ENCODE measurements at places on chromosomes 4 and X.
A peak's percentile ranks its signal among the peaks of the same experiment; 100 is the strongest.

DNA sequence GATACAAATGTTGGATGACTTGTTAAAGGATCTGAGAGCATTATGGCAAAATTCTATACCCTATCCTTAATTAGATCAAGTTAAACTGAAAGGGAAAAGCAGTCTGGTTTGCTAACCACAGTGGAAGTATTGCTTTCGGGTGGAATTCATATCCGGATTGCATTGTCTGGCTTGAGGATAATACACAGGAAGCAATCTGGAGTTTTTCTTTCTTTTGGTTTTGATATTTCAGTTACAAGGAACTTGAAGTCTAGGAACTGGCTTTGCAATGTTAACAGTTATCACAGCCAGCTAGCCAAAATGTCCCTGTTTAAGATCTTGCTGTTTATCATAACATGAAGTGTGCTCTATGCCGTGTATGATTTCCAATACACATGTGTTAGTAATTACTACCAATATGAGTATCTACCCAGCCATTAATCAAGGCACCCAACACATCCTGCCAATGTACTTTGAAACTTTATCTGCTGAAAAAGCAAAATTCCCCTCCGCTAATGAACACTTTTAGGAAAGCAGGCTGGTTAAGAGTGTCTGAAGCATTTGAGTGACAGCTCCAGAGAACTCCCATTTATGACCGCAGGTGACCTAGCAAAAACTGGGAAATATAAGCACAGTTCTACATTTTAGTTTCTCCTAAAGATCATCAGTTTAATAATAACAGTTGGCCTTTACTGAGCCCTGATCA, 146.4 kb downstream of the PALLD start:
- DNase-seq, result no peak
- H3K27me3 ChIP-seq, result peaks cover 21% of the 10 kb centered on the region
- H3K27ac ChIP-seq, result no peak overlapping the region
- no peaks in the 10 kb centered on the region for H3K36me3 ChIP-seq
- no peak overlapping the region for H3K4me3 ChIP-seq

DNA sequence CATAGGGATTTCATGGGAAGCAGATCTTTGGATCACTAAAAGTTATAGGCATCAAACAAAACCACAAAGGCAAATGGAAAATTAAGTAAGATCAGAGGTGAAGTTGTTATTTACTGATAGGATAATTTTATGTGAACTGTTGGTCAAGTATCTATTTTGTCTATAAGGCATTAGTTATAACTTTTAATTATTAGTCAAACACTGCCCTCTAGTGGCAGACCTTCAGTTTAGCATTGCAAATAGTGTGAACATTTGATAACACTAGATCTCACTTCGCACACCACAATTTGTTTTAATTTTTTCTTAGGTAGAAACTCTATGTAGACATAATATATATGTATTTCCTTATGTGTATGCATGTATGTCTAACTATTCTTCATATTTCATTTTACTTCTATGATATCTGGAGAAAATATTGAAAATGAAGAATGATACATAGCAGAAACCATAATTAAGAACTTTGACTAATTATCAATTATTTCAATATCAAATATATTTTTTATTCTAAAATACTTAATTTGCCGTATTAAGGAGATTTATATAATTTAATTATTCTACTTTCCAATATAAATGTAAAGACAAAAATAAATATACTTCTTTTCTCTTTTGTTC, 214.5 kb upstream of the TACR3 start:
- H3K4me3 ChIP-seq, result no peak overlapping the region
- no peaks in the 10 kb centered on the region for H3K36me3 ChIP-seq
- no peak overlapping the region for H3K27ac ChIP-seq
- no peak for DNase-seq

- no peaks in the 10 kb centered on the region for H3K27me3 ChIP-seq
- no peak overlapping the region for H3K4me3 ChIP-seq
- H3K4me1 ChIP-seq, result no peaks in the 10 kb centered on the region
Observed at GRCh38 chr4:182307746-182308145, 64.5 kb downstream of the TENM3 start.

- no peaks in the 10 kb centered on the region for H3K4me1 ChIP-seq
- no peaks in the 10 kb centered on the region for H3K36me3 ChIP-seq
- no peak overlapping the region for H3K4me3 ChIP-seq
- peaks cover 31% of the 10 kb centered on the region for H3K27me3 ChIP-seq
Observed at GRCh38 chrX:132559101-132559500, 70.3 kb upstream of the MBNL3 start.

DNA sequence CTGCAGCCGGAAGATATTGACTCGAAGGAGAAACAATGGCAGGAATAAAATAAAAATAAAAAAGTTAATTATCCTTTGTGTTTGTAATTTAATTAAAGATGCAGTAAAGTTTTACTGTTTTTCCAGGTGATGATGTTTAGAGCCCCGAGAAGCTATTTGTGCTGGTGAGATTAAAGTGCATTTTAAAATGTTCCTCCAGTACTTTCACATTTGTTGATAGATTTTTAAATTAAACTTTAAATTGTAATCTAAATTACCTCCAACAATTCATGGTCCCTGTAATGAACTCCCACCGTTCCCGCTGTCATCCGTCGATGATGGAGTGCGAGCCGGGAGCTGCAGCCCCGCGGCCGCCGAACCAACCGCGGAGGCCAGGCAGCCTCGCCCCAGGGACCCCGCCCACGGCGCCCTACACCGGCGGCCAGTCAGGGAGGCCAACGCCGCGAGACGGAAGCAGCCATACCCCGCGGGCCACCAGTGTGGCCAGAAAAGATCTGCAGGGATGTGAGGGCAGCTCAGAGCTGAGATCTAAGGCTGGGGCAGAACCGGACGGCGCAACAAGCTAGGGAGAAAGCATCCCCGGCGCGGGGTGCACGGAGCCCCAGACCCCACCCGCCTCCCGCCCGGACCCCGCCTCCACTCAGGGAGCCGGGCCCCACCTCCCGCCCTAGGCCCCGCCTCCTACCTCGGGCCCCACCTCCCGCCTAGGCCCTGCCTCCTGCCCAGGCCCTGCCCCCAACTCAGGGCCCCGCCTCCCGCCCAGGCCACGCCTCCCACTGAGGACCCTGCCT, 104.0 kb downstream of the FAM53A start:
- H3K27me3 ChIP-seq, result no peaks in the 10 kb centered on the region
- peaks cover 4% of the 10 kb centered on the region for H3K4me1 ChIP-seq
- no peak overlapping the region for H3K27ac ChIP-seq
- H3K4me3 ChIP-seq, result peak overlapping the region; percentile 58
- peak; percentile 95 for DNase-seq

GRCh38 chr4:130393642-130394041, 1297.7 kb downstream of the C4orf33 start:
- H3K4me1 ChIP-seq, result no peaks in the 10 kb centered on the region
- no peaks in the 10 kb centered on the region for H3K36me3 ChIP-seq
- no peak for DNase-seq
- no peaks in the 10 kb centered on the region for H3K27me3 ChIP-seq
- H3K27ac ChIP-seq, result no peak overlapping the region

- H3K36me3 ChIP-seq, result peaks cover 5% of the 10 kb centered on the region
- H3K27ac ChIP-seq, result no peak overlapping the region
- no peak overlapping the region for H3K4me3 ChIP-seq
- no peak for DNase-seq
- no peaks in the 10 kb centered on the region for H3K27me3 ChIP-seq
Observed at GRCh38 chr4:161249779-161250440, 913.9 kb downstream of the FSTL5 start.

GRCh38 chr4:109699553-109700225, 3.6 kb downstream of the CASP6 start:
- H3K27ac ChIP-seq, result no peak overlapping the region
- peaks cover 22% of the 10 kb centered on the region for H3K4me1 ChIP-seq
- H3K4me3 ChIP-seq, result no peak overlapping the region
- DNase-seq, result no peak
- H3K27me3 ChIP-seq, result no peaks in the 10 kb centered on the region
- no peaks in the 10 kb centered on the region for H3K36me3 ChIP-seq

GRCh38 chr4:16183604-16184003, 42.7 kb downstream of the TAPT1 start:
- no peak for DNase-seq
- H3K27ac ChIP-seq, result no peak overlapping the region
- H3K4me3 ChIP-seq, result no peak overlapping the region
- H3K27me3 ChIP-seq, result no peaks in the 10 kb centered on the region
- no peaks in the 10 kb centered on the region for H3K4me1 ChIP-seq
- no peaks in the 10 kb centered on the region for H3K36me3 ChIP-seq

GRCh38 chr4:114026447-114026846, 47.0 kb upstream of the ARSJ start:
- H3K27ac ChIP-seq, result no peak overlapping the region
- H3K36me3 ChIP-seq, result no peaks in the 10 kb centered on the region
- DNase-seq, result no peak
- no peak overlapping the region for H3K4me3 ChIP-seq
- no peaks in the 10 kb centered on the region for H3K4me1 ChIP-seq
- H3K27me3 ChIP-seq, result no peaks in the 10 kb centered on the region

DNA sequence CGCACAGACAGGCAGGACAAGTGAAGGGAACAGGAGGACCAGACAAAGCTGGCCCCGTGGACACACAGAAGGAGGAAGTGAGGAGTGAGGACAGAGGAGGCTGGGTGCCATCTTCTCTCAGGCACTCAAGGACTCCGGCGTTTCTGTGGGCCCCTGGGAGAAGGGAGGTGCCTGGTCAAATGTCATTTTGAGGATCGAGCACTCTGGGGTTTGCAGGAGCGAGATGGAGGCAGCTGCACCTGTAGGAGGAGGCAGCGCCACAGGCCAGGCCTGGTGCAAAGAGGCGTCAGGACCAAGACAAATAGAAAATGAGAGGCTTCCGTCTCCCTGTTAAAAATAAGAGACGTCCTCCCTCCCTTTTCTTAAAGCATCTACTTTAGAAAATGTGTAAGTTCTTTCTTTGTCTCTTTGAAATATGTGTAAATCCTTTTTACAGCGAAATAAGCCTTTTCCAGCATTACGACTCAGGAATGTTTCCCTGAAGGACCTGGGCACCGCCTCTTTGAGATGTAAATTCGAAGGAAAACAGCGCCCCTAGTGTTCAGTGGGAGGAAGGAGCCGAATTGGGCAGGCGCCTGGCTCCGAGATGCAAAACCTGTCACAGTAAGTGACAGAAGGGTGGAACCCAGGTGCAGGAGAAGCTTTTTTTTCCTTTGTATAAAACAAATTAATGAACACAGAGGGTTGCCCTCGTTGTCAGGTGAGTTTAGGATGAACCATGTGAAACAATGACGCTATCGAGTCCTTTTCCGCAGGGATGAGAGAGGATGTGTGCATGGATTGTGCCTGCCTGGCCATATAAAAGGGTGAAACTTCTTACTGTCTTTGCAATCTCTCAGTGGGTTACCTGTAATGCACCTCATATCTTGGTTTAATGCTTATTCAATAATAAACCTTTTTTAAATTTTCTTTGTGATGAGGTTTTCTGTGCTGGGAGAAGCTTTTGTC, 1.4 kb upstream of the C4orf50 start:
- H3K27ac ChIP-seq, result no peak overlapping the region
- H3K4me3 ChIP-seq, result no peak overlapping the region
- no peaks in the 10 kb centered on the region for H3K27me3 ChIP-seq
- peaks cover 4% of the 10 kb centered on the region for H3K4me1 ChIP-seq
- peak; percentile 47 for DNase-seq

DNA sequence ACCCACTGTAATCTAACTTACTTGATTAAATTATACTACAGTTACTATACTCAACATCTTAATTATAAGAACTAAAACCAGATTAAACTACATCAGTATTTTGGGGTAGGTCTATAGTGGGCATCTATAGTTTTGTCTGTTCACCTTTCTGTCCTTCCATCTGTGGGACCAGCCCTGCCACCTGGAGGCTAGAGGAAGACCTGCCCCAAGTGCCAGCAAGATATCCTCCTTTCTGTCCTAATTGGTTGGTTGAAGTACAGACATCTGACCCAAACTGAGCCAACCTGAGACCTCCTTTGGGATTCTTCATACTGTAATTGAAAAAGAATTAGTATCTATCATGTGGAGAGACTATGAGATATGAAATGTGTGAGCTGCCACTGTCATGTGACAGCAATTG, 172.2 kb upstream of the TLL1 start:
- H3K27me3 ChIP-seq, result no peaks in the 10 kb centered on the region
- H3K4me1 ChIP-seq, result no peaks in the 10 kb centered on the region
- no peak overlapping the region for H3K27ac ChIP-seq
- DNase-seq, result no peak
- H3K4me3 ChIP-seq, result no peak overlapping the region
- H3K36me3 ChIP-seq, result no peaks in the 10 kb centered on the region

GRCh38 chr4:18961879-18962278, 940.3 kb upstream of the LCORL start:
- peaks cover 6% of the 10 kb centered on the region for H3K36me3 ChIP-seq
- DNase-seq, result no peak
- no peaks in the 10 kb centered on the region for H3K27me3 ChIP-seq
- no peak overlapping the region for H3K4me3 ChIP-seq

DNA sequence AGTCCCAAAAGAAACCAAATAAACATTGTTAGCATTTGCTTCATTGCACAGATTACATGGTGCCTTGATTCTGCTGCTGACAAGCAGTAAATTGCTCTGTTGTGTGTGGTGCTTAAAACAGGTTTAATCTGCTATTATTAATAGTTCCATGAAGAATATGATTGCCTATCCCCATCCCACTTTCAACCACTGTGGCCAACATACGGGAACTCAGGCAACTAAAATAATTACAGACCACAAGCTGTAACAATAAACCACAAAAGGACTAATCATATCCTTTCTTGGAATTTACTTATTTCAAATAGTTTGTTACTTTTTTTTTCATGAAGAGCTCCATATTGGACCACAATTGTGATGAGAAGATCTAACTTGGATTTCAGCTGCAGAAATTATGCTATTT, 131.5 kb downstream of the PACRGL start:
- DNase-seq, result no peak
- no peaks in the 10 kb centered on the region for H3K27me3 ChIP-seq
- H3K36me3 ChIP-seq, result peaks cover 5% of the 10 kb centered on the region
- no peak overlapping the region for H3K27ac ChIP-seq
- H3K4me1 ChIP-seq, result no peaks in the 10 kb centered on the region

- H3K36me3 ChIP-seq, result no peaks in the 10 kb centered on the region
- H3K4me1 ChIP-seq, result no peaks in the 10 kb centered on the region
- no peak overlapping the region for H3K4me3 ChIP-seq
- DNase-seq, result no peak
- no peak overlapping the region for H3K27ac ChIP-seq
- H3K27me3 ChIP-seq, result no peaks in the 10 kb centered on the region
Observed at GRCh38 chr4:21792736-21793135, 155.8 kb downstream of the KCNIP4 start.

DNA sequence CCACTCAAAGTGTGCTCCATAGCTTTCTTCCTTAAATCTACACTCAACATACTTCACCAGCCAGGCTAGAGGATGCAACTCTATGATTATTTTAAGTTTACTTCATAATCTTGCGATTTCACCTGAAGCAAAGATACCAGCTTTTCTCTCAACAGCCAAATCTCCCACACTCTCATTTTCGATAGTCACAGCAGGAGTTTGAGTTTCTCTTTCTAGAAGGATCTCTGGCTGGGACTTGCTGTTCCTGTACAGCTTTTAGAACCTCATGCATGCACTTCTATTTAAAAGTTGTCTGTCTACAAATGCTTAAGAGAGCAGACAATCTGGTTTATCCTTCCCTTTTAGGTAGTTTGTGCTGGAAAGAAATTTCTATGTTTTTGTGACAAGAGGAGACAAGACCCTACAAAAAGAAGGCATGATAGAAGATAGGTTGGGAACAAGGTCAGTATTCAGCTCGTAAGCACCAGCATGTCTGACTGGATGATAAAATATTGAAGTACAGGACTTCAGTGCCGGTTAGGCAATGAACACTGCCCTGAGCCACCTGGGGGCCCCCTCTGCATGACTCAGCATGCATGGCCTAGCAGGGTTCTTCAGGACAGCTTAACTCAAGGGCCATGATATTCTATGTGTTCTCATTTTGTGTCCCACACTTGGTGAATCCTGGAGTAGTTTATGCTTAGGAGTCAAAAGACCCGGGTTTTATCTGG, 65.6 kb downstream of the ATXN3L start:
- no peaks in the 10 kb centered on the region for H3K27me3 ChIP-seq
- peak overlapping the region; percentile 53 for H3K4me3 ChIP-seq
- peak; percentile 61 for DNase-seq
- H3K27ac ChIP-seq, result peak overlapping the region; percentile 75

All from natural killer cell treated with Interleukin-12 subunit alpha and Interleukin-12 subunit beta and Interleukin-15 and Interleukin-18, amount 100 ng/mL, for 72 hours (primary cell).